GM10248 (cell line): ENCODE measurements at places on chromosomes 2 and 18.

GRCh38 chr18:73009691-73010090 is 141.9 kb upstream of the NETO1 start:
- no peak for DNase-seq

DNA sequence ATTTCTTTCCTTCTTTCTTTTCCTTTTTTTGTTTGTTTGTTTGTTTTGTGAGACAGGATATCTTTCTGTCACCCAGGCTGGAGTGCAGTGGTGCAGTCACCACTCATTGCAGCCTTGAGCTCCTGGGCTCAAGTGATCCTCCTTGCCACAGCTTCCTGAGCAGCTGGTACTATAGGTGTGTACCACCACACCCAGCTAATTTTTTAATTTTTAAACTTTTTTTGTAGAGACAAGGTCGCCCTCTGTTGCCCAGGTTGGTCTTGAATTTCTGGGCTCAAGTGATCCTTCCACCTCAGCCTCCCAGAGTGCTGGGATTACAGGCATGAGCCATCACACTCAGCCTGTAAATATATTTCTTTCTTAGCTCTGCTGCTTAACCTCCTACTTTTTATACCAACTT is 83.4 kb upstream of the CYP20A1 start:
- DNase-seq, result no peak

GRCh38 chr2:51014759-51015158 is 17.2 kb downstream of the NRXN1 start:
- no peak for DNase-seq

GRCh38 chr2:125707611-125708010 is 948.3 kb upstream of the GYPC start:
- DNase-seq, result no peak

DNA sequence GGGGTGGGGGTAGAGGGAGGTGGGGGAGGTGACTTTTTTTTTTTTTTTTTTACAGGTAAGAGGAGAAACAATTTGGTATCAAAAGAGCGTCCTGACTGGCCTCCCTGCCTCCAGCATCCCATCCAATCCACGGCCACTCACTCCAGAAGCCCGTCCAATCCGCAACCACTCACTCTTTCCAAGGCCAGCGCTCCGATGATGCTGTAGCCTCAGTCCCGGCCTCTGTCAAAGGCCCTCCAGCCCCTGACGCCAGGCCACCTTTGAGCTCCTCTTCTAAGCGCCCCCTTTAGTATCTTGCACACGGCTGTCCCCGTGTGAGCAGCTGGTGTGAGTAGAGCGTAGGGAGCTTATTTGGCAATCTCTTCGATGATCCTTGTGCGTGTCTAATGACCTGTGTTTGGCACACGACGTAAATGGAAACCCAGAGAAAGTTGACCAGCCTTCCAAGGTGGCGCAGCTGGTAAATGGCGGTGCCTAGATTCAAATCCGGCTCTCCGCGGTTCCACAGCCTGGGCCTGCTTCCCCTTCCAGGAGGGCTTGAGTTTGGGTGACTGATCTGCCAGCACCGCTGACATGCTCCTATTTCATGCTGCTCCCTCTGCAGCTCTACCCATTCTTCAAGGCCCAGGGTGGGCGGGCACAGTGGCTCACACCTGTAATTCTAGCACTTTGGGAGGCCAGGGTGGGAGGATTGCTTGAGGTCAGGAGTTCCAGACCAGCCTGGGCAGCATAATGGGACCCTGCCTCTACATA is 23.8 kb upstream of the PXDN start:
- DNase-seq, result no peak

DNA sequence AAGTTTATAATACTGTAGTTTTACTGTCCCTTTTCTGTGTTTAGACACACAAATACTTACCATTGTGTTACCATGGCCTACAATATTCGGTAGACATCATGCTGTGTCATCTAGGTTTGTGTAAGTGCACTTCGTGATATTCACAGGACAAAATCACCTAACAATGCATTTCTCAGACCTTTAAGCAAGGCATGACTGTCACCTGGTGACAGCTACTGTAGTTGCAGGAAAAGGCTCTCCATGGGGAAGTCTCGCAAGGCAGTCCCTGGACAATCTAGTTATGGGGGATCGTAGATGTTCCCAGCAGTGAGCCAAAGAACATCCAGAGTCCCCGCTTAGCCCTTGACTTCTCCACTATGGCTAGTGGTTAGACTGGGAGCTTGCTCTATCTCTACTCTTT is 73.1 kb downstream of the EIF2AK3 start:
- DNase-seq, result no peak

DNA sequence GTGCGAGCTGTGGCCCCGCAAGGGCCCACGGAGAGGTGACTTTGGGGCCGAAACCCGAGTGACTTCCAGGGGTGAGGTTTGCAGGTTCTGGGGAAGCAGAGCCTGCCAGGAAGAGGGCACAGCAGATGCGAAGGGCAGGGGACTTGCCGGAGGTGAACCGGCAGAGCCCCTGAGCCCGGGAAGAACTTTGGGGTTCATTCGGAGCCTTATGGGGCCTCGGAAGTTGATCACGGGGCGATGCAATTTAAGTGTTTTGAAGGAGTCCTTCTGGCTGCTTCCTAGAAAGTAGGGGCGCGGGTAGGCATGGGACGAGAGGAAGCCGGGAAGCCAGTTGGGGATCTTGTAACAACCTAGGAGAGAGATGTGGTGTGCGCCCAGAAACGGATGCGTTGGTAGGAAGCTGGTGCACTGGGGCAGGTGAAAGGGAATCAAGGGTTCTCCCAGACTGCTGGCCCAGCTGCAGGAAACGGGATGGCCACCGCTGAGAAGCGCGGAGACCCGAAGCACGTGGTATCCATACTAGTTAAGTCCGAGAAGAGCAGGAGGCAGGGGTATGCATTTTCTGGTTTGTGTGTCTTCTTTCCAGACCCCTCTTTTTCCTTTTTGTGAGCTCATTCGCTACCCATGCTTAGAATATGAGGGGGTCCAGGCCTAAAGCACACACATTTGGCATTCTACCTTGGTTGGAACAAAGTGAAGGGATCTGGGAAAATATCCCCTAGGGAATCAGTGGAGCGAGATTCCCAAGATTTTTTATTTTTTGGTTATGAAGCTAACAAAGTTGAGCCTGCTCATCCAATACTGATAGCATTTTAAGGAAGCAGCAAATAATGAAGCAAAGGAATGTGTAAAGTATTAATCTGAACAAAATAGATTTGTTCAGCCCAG is 758 bp downstream of the SCLY start:
- no peak for DNase-seq

DNA sequence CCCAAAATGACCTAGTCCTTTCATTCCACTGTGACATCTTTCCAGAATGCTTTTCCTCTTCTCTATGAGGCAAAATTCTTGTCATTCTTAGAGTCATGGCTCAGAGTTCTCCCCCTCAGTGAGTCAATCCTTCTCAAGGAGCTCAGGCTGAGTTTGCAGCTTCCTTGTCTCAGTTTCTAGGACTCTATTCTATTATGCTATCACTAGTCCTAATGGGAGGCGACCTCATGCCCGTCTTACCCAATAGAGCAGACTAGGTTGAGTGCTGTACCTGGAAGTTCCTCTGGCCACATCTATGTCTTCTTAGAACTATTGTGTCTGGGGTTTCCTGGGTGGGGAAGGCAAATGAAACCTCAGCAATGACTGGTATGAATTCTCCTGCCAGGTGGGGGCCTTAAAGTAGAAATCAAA is 51.5 kb downstream of the HAUS1 start:
- no peak for DNase-seq

DNA sequence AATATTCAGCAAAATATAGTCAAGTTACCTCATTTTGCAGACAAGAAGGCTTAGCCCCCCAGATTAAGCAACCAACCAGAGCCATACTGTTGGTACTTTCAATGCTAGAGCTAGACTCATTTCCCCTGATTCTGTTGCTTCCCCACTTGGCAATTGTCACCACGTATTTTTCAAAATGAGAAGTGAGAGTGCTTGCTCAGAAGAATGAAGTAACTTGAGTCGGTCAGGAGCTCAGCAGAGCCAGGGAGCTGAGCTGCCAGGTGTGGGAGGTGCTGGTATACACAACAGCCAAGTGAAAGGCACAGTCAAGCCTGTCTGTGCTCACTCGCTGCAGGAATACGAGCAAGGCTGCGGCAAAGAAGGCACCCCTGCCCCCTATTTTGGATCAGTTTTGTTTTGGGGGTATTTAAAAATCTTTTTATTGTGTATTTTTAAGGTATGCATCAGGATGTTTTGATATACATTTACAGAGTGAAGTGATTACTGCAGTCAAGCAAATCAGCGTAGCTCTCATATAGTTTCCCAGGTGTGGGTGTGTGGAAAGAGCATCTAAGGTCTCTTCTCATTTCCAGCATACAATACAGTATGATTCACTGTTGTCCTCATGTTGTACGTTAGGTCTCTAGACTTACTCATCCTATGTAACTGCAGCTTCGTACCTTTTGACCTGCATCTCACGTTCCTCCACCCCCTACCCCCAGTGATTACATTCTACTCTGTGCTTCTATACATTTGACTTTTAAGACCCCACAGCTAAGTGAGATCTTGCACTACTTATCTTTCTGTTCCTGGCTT is 62.4 kb downstream of the MRPS9 start:
- peak; percentile 70 for DNase-seq

GRCh38 chr2:132975193-132976105 is 305.4 kb upstream of the LYPD1 start:
- DNase-seq, result no peak
